Activated CD4-positive, alpha-beta T cell treated with anti-CD3 and anti-CD28 coated beads, Interleukin-2, amount 50 U/mL, for 24 hours (primary cell): ENCODE measurements at places on chromosomes 12 and 14.

DNA sequence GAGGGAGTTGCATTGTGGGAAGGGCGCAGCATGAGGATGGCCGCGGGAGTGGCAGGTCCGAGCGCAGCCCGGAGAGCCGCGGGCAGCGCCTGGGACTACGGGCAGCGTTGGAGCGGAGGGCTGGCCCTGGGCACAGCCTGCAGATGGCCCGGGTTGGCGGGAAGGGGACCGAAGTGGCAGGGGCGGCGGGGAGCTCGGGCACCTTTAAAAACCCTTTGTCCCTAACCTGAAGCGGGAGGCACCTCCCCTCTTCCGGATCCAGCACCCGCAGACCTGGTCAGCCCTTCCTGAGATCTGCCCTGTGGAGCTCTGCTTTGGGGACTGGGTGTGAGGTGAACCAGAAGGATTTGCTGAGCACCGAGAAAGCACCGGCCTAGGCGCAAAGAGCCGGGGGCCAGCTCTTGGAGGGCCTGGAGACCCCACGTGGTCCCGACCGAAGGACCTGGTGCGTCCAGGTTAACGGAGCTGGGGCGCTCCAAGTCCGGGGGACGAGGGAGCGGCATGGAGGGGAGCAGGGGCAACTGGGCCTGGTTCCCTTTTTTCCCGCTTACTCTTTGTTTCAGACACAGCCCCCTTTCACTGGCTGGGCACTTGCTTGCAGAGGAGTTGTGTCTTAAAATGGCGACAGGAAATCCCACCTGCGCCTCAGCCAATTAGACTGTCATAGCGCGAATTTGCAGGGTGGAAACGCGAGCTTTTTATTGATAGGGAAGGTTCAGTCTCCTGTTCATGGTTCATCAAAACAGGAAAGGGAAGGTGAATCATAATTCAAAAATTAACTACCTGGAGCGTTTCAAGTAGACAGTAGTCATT is 792 bp upstream of the SLC38A1 start:
- DNase-seq: peak; percentile 59

GRCh38 chr12:123271001-123271668 is 521 bp downstream of the CDK2AP1 start:
- peak; percentile 55 for DNase-seq

GRCh38 chr12:68785358-68785757 is 22.6 kb upstream of the MDM2 start:
- DNase-seq: no peak

DNA sequence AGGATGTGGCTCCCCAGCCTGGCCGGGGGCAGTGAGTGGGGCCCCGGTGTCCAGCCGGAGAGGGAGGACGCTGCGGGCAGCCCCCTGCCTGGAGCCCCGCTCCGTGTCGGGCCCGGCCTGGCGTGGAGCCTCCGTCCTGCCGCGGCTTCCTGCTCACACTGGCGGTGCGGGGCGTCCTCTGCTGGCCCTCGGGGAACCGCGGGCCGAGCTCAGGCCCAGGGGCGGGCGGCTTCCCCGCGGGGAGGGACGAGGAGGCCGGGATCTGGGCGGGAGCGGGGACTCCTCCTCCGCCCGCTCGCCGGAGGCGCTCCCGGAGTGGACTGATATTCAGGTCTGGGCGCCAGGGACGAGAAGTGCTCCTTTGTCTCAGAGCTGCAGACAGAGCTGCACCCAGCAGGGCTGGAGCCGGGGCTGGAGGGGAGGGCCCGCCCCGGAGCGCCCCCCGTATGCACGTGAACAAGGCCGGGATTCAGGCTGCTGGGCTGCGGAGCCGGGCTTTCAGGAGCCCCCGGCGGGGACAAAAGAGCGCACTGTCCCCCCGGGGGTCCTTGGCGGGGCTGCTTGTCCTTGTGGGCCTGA is 2.2 kb downstream of the MMP17 start:
- DNase-seq: no peak

- DNase-seq: no peak
Measured at GRCh38 chr12:43662736-43663135, 95.9 kb downstream of the PUS7L start.
